ENCODE measurements at places on chromosomes 6 and 20. TPM values are rescaled to one million over a fixed set of nuclear protein-coding genes. Genes with fewer than 3 reads are reported as not detected.

The SYNE1 gene
- 28.1 TPM for total RNA-seq

The BTN1A1 gene
- total RNA-seq, result not detected

The COL9A3 gene
- 2.7 TPM for total RNA-seq

The MLIP gene
- 1.4 TPM for total RNA-seq

The SCRT2 gene
- not detected for total RNA-seq

GRCh38 chr6:136677822-136678221 is 114.5 kb downstream of the MAP3K5 start:
- no peak overlapping the region for H3K4me3 ChIP-seq
- peaks cover 26% of the 10 kb centered on the region for H3K4me1 ChIP-seq
- H3K36me3 ChIP-seq, result peaks cover 5% of the 10 kb centered on the region
- peak overlapping the region; percentile 71 for H3K27ac ChIP-seq
- peak; percentile 60 for DNase-seq

- no peak overlapping the region for H3K27ac ChIP-seq
- no peak overlapping the region for H3K4me3 ChIP-seq
- no peak for DNase-seq
- peaks cover 6% of the 10 kb centered on the region for H3K36me3 ChIP-seq
- H3K27me3 ChIP-seq, result no peaks in the 10 kb centered on the region
These were observed 15.9 kb downstream of the TPD52L1 start for GRCh38 chr6:125169522-125169921.

- peaks cover 10% of the 10 kb centered on the region for H3K4me1 ChIP-seq
- DNase-seq, result no peak
- no peaks in the 10 kb centered on the region for H3K36me3 ChIP-seq
These were observed 66.6 kb downstream of the CLVS2 start for GRCh38 chr6:123062670-123063069.

DNA sequence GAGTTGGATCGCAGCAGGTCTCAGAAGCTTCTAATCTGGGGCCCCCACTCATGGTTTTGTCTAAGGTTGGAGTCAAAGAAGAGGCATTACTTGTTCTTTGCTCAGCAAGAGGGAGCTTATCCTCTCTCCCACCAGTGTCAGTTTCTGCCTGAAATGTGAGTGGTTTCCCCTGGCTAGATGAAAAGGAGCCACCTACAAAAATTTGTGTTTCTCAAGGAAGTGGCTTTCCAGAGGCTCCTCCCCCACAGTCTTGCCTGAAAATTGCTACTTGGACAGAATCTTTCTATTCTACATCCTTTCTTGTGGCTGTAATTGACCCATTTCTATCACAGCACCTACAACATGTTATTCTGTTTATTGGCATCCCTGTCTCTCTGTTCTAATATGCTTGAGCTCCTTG is 37.9 kb downstream of the SCML4 start:
- H3K4me1 ChIP-seq, result no peaks in the 10 kb centered on the region
- no peaks in the 10 kb centered on the region for H3K36me3 ChIP-seq
- no peak overlapping the region for H3K27ac ChIP-seq
- no peak for DNase-seq
